ENCODE measurements at places on chromosomes 11 and 22.

GRCh38 chr22:50716290-50717024, 21.5 kb upstream of the ACR start:
- no peak for DNase-seq

DNA sequence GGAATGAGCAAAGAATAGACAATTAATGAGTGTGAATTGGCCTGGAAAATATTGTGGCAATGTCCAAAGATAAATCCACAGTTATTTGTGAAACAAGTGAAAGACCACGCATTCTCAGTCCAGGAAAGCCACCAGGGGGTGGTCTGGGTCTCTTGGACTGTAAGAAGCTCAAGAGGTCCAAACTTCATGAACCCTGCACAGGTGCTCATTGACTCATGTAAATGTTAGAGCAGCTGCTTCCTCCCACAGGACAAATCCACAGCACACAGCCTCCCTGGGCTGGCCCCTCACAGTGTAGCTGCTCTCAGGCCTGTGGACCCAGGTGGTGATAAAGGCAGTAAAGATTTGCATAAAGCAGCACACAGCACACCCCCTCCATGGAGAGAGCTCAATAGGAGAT, 114.0 kb downstream of the ZNF280B start:
- no peak for DNase-seq

DNA sequence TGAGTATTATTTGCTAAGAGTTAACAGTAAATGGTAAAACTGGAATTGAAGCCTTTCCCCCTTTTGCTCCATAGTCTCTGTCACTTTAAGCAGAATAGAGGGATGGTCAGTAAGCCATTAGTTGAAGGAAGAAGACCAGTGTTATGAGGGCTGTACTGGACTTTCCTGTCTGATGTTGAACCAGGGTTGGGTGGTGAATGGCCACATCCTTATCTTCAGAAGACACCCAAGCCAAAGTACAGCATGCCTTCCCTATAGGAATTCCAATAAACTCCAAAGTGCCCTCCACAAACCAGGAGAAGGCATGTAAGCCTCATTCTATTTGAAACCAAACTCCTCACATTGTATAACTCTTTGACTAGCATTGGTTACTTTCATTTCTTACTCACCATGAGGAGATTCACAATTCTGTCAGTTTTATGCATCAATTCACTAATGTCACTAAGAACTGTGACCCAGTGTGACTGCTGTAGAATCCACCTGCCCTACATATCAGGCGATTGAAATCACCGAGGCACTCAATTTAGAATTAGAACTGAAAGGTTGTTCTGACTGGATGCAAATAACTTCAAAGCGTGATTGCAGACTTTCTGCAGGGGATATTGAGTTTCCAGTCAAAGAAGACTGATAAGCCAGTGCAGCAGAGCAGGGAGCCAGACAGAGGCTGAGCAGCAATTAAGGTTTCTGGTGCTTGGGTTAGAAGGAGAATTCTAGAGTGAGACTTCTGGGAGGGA, 107.1 kb upstream of the DDI1 start:
- DNase-seq, result no peak

DNA sequence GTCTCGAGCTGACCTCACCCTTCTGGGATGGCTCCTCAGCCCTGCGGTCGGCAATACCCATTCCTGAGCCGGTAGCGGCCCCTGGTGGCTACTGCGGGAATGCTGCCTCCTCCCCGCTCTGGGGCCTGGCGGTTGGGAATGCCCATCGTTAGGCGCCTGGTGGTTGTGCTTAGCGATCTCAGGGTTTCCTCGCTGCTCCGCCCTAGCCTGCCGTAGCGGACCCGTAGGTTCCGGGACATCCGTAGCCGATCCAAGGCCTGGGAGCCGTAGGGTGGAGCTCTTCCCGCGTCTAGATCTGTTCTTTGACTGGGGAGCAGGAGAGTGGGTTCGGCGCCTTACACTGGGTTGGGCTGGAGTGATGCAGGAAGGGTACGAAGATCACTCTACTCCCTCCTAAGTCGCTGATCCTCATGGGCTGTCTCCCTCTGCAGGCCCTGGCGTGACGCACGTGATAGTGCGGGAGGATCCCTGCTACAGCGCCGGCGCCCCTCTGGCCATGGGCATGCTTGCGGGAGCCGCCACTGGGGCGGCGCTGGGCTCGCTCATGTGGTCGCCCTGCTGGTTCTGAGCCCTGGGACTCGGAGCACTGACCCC, 14.8 kb downstream of the PLEKHB1 start:
- peak; percentile 36 for DNase-seq

DNA sequence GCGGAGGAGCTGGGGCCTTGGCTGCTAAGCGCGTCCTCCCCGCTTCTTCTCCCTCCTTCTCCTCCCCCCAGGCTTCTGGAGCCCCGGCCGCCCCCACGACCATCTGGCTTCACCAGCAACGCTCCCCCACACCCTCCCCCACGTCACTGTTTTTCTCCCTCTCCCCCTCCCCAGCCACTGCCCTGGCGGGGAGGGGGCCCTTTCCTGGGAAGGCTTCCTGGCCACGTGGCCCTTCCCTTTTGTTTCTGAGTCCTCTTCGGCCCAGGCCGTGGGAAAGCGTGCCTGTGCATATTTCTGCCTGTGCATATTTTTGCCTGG, 27.7 kb downstream of the RTN4R start:
- no peak for DNase-seq

DNA sequence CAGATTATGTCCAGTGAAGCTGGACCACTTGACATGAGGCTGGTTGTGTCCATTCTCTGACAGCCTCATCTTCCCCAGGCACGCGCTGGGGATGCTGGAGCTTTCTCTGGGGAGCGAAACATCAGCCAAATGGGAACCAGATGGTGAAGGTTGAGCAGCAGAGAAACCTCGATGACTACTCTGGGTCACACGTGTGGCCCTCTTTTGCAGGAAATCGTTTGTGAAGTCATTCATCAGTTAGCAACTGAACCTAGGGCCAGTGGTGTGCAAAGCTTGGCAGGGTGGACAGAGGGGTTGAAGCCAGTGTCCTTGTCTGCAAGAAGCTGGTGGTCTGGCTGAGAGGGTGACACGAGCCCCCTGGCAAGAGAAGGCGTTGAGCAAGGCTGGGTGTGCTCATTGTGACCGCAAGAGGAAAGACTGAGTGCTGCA, 109.8 kb downstream of the ZBTB16 start:
- no peak for DNase-seq

DNA sequence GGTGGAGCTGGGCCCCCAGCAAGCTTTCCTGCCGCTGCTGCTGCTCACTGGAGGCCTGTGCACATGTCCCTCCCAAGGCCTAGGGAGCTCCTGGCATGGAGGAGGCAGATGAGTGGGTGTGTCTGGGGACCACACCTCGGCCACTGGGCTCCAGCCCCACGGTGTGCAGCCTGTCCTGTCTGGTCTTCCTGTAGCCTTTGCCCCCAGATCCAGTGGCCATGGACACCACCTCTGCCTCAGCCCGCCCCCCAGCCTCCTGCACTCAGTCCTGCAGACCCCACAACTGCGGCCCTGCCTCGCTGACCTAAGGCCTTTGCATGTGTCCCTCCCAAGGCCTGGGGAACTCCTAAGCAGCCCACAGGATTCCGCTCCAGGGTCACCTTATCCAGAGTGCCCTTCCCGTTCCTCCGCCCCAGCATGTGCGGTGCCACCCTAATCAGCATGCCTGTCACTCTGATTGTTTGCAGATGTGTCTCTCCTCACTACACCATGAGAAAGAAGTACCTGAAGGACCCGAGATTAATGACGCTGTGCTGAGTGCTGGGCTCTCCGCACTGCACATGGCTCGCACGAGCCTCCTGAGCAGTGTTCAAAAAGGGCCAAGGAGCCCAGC, 8.6 kb downstream of the GAL start:
- no peak for DNase-seq

- no peak for DNase-seq
Measured at GRCh38 chr11:2564588-2565425, 120.0 kb downstream of the KCNQ1 start.

DNA sequence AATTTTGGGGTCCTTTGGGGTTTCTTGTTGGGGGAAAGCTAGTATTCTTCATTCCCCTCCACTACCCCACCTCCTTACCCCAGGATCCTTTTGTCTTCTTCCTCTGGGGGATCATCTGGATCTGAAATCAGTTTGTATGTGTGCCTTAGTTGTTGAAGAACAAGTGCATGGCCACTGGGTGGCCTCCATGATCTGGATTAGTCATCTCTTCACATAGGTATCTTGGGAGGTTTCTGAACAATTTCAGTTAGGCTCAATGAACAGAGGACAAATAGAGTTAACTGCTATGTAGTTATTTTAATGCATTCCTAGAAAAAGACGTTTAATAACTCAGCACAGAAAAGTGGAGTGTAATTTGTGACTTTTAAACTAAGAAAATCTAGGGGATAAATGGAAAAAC, 7.1 kb upstream of the VWA5A start:
- DNase-seq, result peak; percentile 13

DNA sequence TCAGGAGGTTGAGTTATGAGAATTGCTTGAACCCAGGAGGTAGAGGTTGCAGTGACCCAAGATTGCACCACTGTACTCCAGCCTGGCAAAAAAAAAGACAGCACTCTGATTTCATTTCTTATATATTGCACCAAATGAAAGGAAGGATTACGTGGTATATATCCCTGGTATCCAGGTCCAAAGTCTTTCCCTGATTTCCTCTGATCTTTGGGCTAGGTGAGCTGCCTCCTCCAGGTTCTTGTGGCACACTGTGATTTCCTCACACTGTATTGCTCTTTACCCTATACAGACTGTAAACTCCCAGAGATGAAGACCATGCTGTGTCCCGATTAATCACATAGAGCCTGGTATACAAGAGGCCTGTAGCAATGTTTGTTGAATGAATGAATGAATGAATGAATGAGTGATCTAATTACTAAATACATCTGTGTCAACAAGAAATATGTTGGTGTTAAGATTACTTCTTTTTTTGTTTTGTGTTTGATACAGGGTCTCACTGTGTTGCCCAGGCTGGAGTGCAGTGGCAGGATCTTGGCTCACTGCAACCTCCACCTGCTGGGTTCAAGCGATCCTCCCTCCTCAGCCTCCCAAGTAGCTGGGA, 9.3 kb upstream of the POLD3 start:
- no peak for DNase-seq

- DNase-seq, result no peak
Measured at GRCh38 chr11:1852877-1853276, at the start of gene LSP1. TSS of gene LSP1 (plus strand) at chr11:1853084. CDS start at chr11:1853145, 61 bp downstream.

GRCh38 chr22:50016308-50016987, 3.9 kb upstream of the IL17REL start:
- DNase-seq, result no peak

- DNase-seq, result no peak
Measured at GRCh38 chr11:10064828-10065227, 229.2 kb downstream of the SBF2 start.

DNA sequence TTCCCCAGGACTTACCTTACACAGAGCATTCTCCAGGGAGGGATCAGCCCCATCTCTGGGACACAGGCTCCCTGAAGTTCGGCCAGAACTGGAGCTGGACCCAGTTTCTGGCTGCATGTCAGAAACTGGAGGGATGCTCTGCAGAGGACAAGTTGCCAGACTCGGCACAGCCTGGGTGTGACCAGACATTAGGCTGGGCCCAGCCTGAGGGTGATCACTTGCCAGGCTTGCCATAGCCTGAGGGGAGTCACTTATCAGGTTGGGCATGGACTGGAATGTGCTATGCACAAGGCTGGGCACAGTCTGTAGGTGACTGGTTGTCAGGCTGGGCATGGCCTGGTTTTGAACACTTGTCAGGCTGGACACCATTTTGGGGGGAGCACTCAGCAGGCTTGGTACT, 30.7 kb upstream of the STK33 start:
- no peak for DNase-seq

DNA sequence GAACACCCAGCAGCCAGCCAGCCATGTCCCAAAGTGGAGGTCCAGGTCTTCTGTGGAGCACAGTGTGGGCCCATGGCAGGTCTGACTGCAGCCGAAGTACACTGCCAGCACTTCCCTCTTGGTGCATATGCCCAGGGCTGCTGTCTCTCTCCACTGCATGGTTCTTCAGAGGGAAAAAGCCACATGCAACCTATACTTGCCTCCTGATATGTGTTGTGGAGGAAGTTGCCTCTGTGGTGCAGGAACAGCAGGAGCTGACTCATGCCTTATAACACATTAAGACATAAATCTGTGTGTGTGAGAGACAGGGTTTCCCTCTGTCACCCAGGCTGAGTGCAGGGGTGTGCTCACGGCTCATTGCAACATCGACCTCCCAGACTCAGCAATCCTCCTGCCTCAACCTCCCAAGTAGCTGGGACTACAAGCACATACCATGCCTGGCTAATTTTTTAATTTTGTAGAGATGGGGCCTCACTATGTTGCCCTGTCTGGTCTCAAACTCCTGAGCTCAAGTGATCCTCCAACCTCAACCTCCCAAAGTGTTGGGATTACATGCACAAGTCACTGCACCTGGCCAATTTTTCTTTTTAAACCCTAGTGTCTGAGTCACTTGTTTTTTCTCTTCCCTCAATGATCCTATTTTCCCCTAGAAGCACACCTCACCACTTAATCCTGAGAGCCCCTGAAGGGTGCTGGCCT, 98.8 kb downstream of the MPPED2 start:
- no peak for DNase-seq

GRCh38 chr11:20790622-20791021, 121.2 kb downstream of the NELL1 start:
- no peak for DNase-seq

DNA sequence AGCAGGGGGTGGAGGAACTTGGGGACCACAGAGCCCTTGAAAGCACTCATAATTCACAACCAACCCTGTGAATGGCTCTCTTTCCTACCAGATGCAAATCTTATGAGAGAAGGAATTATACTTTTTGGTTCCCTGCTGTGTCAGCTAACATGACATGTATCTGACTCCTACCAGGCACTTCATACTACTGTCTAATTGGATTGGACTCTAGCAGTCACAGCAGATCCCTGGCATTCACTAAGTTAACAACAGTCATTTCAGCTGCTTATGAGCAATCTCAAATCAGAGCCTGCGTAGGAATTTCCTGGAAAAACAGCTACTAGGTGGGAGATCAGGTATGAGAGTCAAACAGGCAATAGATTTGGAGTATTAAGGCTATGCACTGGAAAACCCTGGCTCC, 11.1 kb upstream of the ENDOD1 start:
- DNase-seq, result no peak

DNA sequence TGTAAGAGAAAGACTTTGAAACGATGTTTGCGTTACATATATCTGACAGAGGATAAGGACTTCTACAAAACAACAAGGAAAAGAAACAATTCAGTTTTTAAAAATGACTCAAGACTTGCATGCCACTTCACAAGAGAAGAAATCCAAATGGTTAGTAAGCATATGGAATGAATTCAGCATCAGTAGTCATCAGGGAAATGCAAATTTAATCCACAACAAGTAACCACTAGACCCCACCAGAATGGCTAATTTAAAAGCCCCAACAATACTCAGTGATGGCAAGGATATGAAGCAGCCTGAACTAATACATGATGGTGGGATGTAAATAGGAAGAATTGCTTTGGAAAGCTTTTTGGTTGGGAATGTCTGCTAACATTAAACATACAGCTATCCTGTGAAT, 142.6 kb downstream of the ATXN10 start:
- no peak for DNase-seq

DNA sequence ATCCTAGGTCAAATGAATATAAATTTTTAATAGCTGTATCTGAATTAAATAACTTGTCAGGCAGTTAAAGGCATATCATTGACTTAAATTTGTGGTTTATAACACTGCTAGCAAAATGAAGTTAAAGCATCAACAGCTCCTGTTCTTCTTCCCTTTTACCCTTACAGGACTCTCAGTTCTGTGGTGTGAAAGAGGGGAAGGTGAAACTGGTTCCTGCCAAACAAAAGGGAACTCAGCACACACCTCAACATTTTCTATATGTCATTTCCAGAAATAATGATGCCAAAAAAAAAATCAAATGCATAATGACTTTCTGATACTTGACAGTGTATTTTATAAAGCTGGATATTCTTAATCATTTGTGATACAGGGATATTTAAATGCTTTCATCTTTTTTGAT, 21.2 kb downstream of the ARL14EP start:
- DNase-seq, result no peak

Measured in pulmonary artery endothelial cell (primary cell).